ENCODE measurements at places on chromosomes 12 and 14.
A peak's percentile ranks its signal among the peaks of the same experiment; 100 is the strongest.

- DNase-seq: no peak
Observed at GRCh38 chr14:94170136-94170535, 4.0 kb upstream of the PPP4R4 start.

GRCh38 chr14:36707570-36707969 is 45.9 kb downstream of the PAX9 start:
- DNase-seq: no peak

- peak; percentile 17 for DNase-seq
Observed at GRCh38 chr12:52119398-52120254, 40.1 kb downstream of the SMIM41 start.

DNA sequence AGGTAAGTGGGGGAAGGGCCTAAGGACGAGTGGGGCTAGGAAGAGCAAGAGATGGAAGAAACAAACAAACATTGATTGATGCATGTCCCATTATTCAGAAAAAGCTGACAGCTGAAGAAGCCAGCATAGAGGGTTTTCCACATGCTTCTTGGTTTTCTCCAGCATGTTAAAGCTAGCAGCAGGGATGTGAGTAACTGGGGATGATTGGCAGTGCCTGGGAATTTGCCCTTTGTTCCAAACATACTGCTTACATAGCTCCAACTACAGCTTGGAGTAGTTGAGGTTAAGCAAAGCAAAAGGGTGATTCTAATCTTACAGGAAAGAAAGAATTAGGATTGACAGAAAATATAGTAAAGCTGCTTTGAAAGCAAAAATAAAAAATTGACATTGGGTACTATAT is 68.0 kb upstream of the IFNG-AS1 start:
- no peak for DNase-seq

- no peak for DNase-seq
Observed at GRCh38 chr14:50343434-50343833, 31.3 kb downstream of the DMAC2L start.

GRCh38 chr14:105417690-105418121 is 1.9 kb upstream of the MTA1 start:
- DNase-seq: no peak

- no peak for DNase-seq
Observed at GRCh38 chr12:49982246-49983087, 9.7 kb downstream of the AQP6 start.

- no peak for DNase-seq
Observed at GRCh38 chr12:22335794-22336166, 1.3 kb upstream of the ST8SIA1 start.

Data from stimulated activated naive CD4-positive, alpha-beta T cell treated with Interleukin-2 at 50 U/mL for 16 hours (primary cell).